ENCODE measurements at places on chromosomes 11 and 22.

GRCh38 chr22:27686534-27686933 lies 115.0 kb downstream of the MN1 start:
- DNase-seq: no peak

DNA sequence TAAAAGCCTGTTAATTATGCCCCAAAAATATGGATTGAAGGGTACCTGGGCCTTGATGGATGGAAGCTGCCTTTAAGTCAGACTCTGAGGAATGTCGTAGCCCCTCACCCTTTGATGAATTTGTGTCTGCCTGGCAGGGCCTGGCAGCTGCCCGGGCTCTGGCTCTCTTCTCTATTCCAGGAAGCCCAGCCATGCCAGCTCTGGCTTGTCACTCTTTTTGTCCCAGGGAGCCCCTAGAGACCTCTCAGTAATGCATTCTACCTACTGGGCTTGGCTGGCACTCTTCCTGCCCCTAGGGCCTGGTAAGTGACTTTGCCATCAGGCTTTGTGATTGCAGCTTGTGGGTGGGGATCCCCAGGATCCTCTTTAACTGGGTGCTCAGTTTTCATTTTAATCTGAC lies 103.8 kb downstream of the GRIK4 start:
- DNase-seq: no peak

DNA sequence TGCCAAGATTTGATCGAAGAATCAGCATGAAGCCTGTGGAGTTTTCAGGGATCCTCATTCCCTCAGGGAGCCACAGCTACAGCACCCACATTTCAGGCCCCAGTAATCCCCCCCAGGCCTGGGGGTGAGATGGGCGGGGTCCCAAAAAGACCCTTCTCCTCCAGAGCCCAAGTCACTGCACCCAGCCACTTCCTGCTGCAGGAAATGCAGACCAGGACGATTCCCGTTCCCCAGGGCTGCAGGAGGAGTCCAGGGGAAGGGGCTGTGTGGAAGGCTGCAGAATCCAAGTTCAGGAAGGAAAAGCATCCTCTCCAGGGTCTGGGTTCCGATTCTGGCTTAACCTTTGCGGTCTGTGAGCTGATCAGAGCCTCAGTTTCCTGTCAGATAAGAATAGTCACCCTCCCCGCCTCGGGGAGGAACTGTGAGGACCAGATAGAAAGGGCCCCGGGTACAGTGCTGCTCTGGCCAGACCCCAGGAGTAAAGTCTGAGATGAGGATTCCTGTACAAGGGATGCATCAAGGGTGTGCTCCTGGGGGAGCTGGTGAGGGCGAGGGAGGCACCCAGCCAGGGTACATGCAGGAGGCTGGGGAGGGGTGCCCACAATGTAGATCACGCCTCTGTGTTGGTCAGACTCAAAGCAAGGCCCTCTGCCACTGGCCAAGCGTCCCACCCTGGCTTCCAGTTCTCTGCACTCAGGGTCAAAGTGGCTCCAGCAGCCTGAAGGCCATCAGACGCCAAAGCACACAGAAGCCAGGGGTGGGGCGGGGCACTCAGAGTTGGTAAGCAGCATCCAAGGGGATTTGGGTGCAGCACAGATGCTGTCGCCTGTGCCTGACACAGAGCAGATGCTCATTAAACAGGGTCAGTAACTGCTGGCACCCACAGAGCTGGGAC lies 30.1 kb upstream of the TP53I11 start:
- peak; percentile 30 for DNase-seq

DNA sequence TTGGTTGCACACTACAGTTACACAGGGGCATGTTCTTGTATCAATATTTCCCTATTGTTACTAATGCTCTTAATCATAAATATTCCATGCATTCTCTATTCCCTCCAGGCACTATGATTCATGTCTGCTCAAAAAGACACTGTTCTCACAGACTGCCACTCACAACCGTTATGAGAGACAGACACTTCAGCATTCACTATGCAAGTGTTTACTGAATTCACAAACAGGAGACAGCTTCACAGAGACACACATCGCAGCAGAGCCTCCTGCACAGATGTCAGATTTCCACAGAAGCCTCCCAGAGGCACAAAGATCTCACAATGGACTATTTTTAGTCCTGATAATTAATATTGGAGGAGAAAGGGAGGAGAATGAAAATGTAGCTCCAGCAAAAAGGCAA lies 930.4 kb downstream of the OPCML start:
- DNase-seq: no peak

GRCh38 chr22:35353318-35353717 lies 27.6 kb upstream of the HMOX1 start:
- no peak for DNase-seq

DNA sequence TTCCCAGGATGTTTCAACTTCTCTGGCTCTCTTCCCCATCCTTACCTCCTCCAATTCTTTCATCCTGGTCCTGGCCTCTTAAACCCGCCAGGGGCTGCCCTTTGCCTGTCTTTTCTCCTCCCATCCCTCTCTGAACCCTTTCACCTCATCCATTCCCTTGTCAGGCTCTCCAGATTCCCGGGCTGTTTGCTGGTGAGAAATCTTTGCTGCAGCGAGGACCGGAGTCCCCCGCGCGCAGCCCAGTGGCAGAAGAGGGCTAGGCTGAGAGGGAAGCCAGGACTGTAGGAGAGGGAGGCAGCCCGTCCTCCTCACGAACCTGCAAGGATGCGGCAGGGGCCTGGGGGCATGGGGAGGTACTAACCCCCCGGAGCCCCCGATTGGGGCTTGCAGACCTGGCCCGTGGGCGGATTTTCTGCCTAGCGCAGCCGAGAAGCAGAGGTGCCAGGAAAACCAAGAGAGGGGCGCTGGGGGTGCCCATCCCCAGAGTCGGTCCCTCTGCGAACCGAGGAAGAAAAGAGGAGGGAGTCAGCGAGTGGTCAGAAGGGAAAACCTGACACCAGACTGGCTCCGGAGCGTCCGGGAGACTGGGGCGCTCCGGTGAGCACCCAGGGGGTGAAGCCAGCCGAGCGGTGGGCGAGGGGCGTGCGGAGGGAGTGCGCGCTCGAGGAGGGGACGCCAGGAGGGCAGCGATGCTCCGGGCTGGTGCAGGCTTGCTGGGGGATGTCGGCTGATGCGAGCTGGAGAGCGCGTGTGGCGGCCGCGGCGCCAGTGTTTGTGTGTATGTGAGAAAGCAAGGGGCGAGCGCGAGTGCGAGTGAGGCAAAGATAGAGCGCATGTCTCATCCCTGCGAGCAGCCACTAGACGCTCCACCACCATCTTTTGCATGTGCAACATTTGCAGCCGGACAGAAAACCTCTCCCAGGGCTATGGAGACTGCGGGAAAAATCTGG lies at the start of gene GRIA4:
Gene GRIA4, plus strand, starts transcription at position 242 of the 950 bp plus-strand sequence. CDS start 925 bp downstream, outside the sequence.
- no peak for DNase-seq

- no peak for DNase-seq
Observed at GRCh38 chr11:2097356-2097997, 41.7 kb downstream of the IGF2 start.

- no peak for DNase-seq
Observed at GRCh38 chr22:46767249-46767985, 5.0 kb downstream of the TBC1D22A start.

GRCh38 chr11:103384652-103385051 lies 275.4 kb downstream of the DYNC2H1 start:
- DNase-seq: no peak

GRCh38 chr22:30277547-30278344 lies 11.1 kb upstream of the OSM start:
- no peak for DNase-seq

- DNase-seq: peak; percentile 38
Observed at GRCh38 chr22:46150655-46151477, 540 bp downstream of the PPARA start.

DNA sequence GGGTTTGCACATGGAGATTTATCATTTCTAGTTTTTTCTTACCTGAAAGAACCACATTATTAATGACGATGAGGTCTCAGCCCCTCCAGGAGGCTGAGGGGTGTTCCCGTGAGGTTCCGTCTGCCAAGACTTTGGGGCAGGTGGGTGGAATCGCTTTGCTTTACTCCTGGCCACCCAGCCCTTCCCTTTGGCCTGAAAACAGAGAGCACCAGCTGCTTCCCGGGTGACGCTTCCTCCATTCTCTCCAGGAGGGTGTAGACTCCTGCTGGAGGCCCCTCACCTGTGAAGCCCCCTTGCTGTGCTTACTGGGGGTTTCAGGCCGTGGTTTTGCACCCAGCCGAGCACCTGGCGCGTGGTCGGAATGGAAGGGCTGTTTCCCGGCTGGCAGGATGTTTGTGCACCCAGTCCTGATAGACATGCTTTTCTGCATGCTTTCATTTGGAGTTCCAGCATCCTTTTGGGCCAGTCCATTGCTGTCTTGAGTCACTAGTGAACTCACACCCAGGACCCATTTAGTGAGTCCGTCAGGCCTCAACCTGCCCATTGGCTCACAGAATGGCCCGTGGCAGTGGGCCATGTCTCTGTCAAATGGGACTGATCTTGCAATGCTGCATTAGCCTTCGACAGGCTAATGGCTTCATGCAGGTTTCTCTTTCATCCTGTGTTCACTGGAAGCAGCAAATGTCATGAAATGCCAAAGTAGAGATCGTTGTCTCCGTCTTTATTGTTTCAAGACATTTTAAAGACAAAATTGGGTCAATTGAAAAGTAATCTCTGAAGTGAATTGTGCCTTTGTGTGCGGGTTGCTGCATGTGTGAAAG lies 360.8 kb downstream of the TBC1D22A start:
- DNase-seq: no peak

GRCh38 chr11:78809931-78810541 lies 235.4 kb upstream of the NARS2 start:
- DNase-seq: no peak

- DNase-seq: no peak
Observed at GRCh38 chr22:22800716-22801115, 86.9 kb upstream of the IGLL5 start.

GRCh38 chr11:114256176-114256966 lies 39.8 kb upstream of the NNMT start:
- no peak for DNase-seq

DNA sequence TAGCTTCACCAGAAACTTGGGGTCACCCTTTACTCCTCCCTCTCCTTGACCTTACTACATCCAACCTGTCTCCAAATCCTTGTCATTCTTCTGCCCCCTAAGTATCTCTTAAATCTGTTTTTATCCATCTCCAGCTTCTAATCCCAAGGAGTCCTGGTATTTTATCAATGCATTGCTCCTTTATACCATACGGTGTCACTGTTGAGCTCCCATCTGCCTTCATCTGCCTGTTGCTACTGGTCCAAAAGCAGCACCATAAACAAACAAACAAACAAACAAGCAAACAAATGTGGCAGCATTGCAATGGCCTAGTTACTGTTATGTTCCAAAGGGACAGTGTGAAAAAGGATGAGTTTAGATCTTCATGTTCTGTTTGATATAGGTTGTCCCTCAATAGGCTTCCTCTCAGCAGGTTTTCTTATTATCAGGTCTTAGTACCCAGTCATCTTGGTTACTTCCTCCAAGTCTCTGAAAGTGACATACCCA lies 34.2 kb downstream of the DNHD1 start:
- no peak for DNase-seq

DNA sequence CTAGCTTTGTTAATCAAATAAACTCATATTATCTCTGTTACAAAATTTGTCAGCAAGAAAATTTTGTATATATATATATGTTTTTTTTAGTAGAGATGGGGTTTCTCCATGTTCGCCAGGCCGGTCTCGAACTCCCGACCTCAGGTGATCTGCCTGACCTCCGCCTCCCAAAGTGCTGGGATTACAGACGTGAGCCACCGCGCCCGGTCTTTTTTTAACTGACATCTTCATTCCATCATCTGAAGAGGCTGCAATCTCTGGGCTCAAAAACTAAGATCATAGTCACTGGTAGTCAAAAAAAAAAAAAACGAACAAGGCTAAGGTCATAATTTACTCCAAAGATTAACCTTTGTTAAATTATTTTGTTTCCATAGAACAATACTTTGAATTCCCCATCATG lies 5.3 kb upstream of the KLHDC7B start:
- DNase-seq: no peak

DNA sequence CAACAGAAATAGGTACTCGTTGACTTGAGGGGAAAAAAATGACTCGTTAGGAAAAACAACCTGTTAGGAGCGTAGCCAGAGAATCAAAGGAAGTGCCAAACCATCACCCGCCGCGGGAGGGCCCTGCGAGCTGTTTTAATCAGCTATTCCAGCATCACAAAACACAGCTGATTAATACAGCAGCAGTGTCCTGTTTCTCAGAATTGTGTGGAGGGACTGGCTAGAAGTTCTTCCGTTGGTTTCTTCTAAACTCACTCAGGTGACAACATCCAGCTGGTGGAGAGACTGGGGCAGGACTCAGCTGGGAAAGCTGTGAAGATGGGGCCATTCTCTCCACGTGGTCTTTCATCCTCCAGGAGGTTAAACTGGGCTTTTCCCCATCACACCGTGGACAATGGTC lies 28.0 kb downstream of the HSPA8 start:
- DNase-seq: no peak

DNA sequence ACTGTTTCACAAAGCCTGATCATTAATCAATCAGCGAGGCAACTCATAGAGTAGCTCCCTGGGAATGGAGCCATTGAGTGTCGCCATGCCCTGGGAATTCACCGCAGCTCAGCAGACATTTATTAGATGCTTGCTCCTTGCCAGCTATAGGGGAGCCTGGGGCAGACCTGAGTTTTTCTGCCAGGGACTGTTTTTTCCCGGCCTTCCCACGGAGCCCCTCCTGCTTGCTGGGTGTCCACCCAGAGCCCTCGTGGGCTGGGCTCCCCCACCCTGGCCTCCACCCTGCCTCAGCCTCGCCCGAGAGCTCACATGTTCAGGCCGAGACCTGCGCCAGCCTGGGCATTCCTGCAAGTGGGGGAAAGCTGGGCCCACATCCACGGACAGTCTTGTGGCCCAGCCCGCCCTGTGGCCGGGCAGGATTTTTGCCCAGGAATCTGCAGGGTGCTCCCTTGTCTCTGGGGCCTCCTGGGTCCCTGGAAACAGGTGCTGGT lies 64.9 kb downstream of the SMIM38 start:
- DNase-seq: no peak

GRCh38 chr11:68904248-68904847 lies 657 bp downstream of the IGHMBP2 start:
- DNase-seq: peak; percentile 17

DNA sequence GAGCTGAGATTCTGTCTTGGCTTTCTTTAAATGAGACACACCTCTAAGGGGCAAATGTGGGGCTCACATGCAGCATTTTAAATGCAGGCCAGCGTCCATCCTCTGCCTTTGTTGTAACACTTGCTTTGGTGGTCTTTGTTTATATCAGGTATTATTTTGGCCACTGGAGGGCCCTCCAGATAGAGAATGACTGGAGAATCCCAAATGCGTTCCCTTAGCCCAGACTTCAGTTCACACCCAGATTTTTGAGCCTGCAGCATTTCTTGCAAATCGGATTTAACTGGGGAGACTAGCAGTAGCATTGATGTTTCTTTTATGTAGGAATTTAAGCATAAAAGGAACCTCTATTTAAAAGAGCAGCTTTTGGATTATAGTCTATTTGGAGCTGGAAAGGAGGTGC lies 200.2 kb upstream of the SORL1-AS1 start:
- no peak for DNase-seq

DNA sequence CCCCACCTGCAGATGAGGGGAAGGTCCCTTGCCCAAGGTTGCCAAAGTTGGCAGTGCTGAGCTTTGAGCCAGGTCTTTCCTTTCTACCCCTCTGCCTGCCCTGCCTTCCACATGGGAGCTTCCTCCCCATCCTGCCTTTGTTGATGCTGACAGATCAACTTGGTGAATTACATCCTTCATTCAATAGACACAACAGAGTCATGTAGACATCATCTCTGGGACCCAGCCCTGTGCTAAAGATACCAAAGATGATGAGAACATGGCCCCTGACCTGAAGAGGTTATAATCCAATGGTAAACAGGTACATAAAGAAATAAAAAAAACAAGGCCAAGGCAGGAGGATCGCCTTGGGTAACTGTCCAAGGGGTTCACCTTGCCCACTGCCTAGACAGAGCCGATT lies 42.4 kb upstream of the MAPK1 start:
- DNase-seq: no peak

GRCh38 chr22:44815099-44816070 lies 63.0 kb downstream of the ARHGAP8 start:
- DNase-seq: no peak
